ENCODE measurements at places on chromosomes 13 and 19.

DNA sequence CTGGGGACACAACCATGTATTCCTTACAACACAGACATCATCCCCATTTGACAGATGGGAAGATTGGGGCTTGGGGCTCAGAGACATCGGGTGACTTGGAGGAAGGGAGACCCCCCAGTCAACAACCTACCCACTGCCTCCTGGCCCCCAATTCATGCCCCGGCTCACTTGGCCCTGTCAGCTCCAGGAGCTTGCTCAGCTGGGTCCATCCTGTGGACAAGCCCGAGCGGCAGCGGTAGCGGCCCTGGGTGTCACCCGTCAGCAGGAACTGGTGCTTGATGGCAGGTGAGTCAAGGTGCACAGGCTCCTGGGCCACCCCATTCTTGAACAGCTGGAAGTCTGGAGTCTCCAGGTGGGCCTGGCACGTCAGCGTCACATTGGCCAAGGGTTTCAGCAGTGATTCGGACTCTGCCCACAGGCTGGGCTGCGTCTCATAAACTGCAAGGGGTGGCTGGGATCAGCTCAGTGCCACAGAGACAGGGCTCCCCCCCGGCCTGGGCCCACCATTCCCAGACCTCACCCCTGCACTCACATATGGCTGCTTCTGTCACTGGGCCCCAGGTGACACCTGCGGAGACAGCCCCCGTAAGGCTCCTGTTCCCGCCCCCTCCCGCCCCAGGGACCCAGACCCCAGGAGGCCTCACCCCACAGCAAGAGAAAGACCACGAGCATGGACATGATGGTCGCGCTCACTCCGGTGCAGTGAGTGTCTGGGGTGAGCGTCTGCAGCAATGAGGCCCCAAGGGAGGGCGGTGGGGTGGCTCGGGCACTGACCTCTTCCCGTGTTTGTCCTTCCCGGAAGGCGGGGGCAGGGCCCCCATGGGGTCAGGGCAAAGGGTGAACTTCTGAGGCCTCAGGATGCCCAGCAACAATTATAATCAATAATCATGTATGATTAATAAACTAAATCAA, at the start of gene A1BG:
Gene A1BG (minus strand): TSS at position 733 of the 912 bp plus-strand sequence. CDS start 55 bp downstream, at position 678.
- DNase-seq = no peak

- no peak for DNase-seq
These were observed 19.7 kb downstream of the BRSK1 start for GRCh38 chr19:55303477-55303876.

GRCh38 chr19:29539670-29540069, 13.9 kb downstream of the VSTM2B start:
- no peak for DNase-seq

DNA sequence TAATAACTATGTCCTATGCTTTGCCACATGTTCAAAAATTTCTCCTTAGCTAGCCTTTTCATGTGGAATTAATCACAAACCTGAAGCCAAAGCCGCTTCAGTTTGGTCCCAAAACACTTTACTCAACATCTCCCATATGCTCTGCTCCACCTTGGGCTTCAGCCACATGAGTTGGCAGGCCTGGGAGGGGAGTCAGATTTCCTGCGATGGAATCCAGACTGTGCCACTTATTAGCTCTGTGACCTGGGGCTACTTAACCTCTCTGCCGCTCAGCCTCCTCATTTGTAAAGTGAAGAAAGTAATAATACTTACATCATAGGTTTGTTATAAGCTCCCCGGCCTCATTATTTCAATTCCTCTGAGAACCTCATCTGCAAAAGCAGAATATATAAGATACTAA, 272.0 kb downstream of the LMO7 start:
- no peak for DNase-seq

- no peak for DNase-seq
These were observed 195.0 kb upstream of the STARD13 start for GRCh38 chr13:33480561-33480960.

DNA sequence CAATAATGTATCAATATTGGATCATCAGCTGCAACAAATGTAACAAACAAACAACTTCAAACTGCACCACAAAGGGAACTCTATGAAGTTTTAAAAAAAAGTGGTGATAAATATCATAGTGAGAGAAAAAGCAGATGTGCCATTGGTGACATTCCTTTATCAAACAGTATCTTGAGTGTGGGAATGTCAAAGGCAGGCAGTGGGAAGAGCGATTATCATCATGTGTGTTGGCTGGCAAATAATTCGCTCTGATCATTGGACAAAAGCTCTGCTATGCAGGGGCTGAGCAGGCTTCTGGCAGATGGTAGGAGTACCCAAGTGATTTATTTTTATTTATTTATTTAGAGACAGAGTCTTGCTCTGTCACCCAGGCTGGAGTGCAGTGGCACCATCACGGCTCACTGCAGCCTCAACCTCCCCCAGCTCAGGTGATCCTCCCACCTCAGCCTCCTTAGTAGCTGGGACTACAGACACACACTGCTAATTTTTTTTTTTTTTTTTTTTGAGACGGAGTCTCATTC, 55.9 kb upstream of the RANBP3 start:
- no peak for DNase-seq

- DNase-seq = no peak
These were observed 170.3 kb downstream of the PTPRS start for GRCh38 chr19:5170329-5170745.

Measured in HCEC 1CT (cell line).